ENCODE measurements at places on chromosomes 6 and 20.

DNA sequence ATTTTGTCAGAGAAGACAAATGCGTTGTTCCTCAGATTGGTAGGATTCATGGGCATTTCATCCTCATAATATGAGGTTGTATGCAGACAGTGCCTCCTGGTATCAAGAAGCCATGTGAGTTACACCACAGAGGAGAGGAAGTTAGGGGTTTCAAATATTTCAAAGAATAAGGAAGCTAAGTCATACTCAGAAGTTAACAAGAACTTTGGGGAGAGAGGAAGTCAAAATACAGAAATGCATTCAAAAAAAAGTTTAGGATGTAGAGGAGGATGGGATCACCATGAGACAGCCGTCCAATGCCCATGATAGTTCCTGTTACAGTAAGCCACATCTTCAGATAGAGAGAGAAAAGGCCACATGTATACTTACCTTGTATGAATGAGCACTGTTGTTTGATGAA, 22.3 kb downstream of the HLA-DOB start:
- no peak for DNase-seq

GRCh38 chr6:150118627-150119026, 24.2 kb upstream of the PPP1R14C start:
- DNase-seq, result no peak

- no peak for DNase-seq
These were observed 33.8 kb upstream of the CTAGE9 start for GRCh38 chr6:131744432-131745287.

DNA sequence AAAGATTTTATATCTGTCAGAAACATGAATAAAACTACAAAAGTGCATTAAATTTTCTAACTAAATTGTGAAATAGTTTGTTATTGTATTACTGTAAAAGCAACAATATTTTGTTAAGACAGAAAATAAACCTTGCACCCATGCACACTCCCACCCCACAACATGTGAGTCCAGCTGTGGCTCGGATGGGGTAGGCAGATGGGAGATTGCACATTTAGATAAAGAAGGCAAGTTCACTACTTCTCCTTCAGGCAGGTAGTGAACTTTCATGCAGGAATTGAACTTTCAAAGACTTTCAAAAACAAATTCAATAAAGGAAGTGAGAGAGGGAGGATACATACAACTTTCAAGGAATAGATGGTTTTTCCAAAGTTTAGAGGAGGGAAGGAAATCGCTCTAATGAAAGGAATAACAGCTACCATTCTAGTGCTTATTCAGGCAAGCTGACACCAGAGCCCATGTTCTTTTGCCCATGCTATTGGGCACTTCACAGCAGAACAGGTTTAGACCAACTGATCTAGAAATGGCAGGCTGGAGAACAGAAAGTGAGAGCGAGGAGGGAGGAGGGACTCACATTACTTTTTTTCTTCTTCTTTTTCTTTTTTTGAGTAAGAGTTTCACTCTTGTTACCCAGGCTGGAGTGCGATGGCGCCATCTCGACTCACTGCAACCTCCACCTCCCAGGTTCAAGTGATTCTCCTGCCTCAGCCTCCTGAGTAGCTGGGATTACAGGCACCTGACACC, 28.5 kb downstream of the SF3B5 start:
- DNase-seq, result no peak

GRCh38 chr20:20939006-20939405, 167.2 kb downstream of the LINC00237 start:
- no peak for DNase-seq

GRCh38 chr20:61352346-61353260, 100.5 kb downstream of the CDH4 start:
- DNase-seq, result no peak

GRCh38 chr20:58618351-58619076, 32.6 kb upstream of the STX16 start:
- no peak for DNase-seq

GRCh38 chr20:31568773-31569162, 36.3 kb upstream of the ID1 start:
- DNase-seq, result no peak

- DNase-seq, result no peak
These were observed 51.1 kb downstream of the RBM38 start for GRCh38 chr20:57442158-57442887.

- no peak for DNase-seq
These were observed 154.6 kb upstream of the AHI1 start for GRCh38 chr6:135651964-135652755.

DNA sequence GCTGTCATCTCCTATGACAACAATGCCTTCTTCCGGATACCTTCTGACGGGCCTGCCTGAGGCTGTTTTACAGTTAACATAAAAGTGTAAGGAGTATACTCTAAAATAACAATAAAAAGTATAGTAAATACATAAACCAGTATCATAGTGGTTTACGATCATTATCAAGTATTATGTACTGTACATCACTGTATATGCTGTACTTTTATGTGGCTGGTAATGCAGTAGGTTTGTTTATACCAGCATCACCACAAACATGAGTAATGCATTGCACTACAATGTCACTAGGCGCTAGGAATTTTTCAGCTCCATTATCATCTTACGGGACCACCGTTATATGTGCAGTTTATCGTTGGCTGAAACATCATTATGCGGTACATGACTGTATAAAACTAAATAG, 76.5 kb downstream of the VEGFA start:
- DNase-seq, result peak; percentile 90

GRCh38 chr6:11425431-11425871, 112.1 kb upstream of the TMEM170B start:
- no peak for DNase-seq

GRCh38 chr6:36999061-36999750, 6.2 kb upstream of the FGD2 start:
- no peak for DNase-seq

DNA sequence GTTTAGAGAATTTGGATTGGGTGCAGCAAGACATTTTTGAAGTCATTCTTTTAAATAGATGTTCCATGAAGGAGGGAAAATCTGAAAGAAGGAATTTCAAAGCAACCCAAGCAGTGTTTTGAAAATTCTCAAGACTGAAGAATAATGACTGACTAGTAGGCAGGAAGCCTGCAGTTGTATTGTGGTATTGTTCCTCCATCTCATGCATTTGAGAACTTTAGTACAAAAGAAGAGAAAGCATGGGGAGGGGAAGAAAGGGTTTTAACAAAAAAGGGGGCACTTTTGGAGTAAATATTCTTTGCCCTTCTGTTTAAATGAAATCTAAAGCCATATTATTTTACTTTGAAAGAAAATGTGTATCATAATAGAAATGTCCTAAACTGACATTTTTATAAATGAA, 6.6 kb downstream of the NCOA3 start:
- DNase-seq, result no peak

DNA sequence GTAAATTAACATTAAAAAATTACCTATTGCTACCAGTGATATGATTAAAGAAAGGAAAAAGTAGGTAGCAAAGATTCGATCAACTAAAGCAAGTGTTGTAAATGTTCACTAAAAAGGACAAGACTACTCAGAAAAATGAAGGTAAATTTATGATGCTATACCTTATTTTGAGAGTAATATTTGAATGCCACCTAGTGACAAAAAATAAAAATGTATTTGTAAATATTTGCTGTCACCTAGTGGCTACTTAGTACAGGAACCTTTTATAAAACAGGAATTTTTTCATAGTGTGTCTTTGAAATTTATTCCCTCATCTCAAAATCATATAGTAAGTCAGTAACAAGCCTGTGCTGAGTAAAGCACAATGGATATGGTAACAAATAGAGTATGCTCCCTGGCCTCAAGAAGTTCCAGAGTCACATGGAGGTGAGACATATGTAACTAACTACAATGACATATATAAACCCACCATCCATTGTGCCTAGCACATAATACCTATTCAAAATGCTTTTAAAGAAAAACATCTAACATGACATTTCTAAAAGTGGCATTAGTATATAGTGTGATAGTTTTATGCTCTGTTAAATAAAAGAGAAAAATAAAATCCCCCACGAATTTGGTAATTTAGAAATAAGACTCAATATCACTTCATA, 193.1 kb upstream of the SIM1 start:
- peak; percentile 70 for DNase-seq

DNA sequence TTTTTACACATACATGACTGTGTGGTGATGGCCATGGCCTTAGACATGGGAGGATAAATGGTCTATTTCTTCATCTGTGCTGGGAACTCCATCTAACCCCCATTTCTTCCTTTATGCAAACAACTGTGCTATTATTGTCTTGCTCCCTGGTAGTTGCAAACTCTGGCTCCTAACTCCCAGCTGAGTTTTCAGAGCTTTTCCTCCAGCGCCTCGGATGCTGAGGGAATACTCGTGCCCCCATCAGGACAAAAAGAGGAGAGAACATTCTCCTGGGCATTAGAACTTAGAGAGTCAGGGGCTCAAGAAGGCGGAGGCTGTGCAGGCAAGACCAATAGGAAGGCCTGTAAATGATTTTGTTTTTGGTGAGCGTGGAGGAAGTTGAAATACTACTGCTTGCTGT, 2.1 kb downstream of the DAAM2 start:
- DNase-seq, result no peak

DNA sequence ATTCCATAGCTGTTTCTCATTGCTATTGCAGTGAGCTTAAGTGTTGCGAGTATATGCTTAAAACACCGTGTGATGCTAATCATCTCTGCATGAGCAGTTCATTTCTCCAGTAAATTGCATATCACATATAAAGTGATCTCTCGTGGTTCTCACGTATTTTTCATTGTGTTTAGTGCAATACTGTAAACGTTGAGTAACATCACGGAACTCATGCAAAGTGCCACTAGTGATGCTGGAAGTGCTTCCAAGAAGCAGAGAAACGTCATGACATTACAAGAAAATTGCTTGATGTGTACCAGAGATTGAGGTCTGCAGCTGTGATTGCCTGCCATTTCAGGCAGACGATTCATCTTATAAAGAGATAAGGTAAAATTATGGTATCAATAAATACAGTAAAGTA, 830.4 kb downstream of the GRIK2 start:
- no peak for DNase-seq

DNA sequence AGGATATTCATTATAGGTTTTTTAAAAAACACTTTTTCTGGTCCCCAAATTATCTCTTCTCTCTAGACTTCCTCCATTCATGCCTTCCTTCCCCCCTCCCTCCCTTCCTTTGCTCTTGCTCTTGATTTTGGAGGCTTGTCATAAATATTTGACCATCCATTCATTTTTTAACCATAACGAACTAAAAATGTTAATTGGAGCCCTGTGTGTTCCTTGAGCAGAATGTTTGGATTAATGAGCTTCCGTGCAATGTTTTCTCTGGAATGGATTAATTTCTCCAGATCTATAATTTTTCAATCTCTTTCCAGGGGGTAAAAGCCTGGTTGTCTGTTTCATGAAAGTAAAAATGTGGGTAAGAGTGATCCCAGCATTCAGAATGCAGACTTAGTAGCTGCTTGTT, 155.5 kb downstream of the ESR1 start:
- no peak for DNase-seq

GRCh38 chr6:5335020-5335419, 73.7 kb downstream of the FARS2 start:
- DNase-seq, result no peak

DNA sequence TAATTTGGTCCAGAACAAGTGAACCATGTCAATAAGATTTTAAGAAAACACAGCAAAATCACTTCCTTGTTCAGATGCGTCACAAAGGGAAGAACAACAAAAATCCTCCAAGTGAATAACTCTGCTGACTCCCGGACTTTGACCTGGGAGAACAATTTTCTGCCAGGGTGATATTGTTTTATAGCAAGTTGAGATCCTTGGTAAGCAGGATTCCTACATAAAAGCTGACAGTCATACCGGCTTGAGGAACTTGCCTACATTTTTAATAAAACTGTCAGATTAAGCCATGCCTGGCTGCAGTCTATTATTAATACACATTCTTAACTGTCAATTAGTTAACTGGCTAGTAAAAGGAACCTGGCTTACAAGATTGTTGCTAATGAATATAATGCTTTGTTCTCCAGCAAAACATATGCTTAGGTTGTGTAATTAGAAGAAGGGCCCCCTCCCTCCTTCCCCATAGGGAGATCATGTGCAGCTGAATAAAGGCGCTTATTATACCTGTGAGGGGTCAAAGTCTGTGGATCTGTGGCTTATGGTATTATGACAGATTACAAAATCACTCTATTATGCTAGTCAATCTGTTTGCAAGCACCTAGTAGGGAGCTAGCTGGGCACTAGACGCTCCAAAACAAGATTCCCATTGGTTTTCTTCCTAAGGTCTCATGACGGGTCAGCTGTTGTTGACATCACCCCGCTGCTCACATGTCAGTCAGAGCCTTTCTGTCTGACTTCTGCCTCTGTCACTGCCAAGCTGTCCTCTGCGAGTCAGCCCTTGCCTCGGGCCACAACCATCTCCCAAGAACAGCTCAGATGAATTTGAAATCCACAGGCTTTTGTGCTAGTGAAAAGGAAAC, 44.6 kb upstream of the SEC63 start:
- peak; percentile 42 for DNase-seq

DNA sequence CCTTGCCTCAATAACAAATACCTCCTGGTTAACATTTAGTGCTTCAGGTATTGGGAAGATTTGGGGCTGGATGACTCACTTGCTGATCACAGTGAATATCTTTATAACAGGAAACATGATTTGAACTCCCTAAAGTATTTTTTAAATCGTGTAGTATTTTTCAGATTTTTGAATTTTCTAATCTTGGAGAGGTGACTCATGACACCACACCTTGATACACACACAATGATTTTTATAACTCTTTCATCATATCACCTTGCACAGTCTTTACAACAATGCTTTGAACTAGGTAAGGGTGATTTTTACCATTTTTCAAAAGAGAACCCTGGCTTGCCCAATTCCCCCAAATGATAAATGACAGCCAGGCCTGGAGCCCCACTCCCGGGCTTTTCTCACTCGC, 273.5 kb downstream of the UST start:
- DNase-seq, result no peak

GRCh38 chr6:164195942-164196281, 781.4 kb downstream of the QKI start:
- DNase-seq, result no peak

All from ELR (cell line).